ENCODE measurements at places on chromosomes 13 and 19.

GRCh38 chr13:19185865-19186645 is 4.4 kb upstream of the TUBA3C start:
- no peak for DNase-seq

- DNase-seq = no peak
Observed at GRCh38 chr13:27211771-27212364, 39.5 kb upstream of the RPL21 start.

GRCh38 chr13:80255946-80256345 is 85.0 kb downstream of the SPRY2 start:
- no peak for DNase-seq

- DNase-seq = peak; percentile 85
Observed at GRCh38 chr19:18496167-18496979, 25.5 kb downstream of the ELL start.

GRCh38 chr13:111370570-111371535 is 50.4 kb downstream of the TEX29 start:
- no peak for DNase-seq

GRCh38 chr19:51372649-51373504 is at the start of gene NKG7:
Gene NKG7 (minus strand): TSS chr19:51372654. CDS start chr19:51372535, 119 bp downstream.
- DNase-seq = peak; percentile 87

Data from activated naive CD4-positive, alpha-beta T cell treated with anti-CD3 and anti-CD28 coated beads for 36 hours (primary cell).